ENCODE measurements at places on chromosomes 7 and 10.
A peak's percentile ranks its signal among the peaks of the same experiment; 100 is the strongest.

DNA sequence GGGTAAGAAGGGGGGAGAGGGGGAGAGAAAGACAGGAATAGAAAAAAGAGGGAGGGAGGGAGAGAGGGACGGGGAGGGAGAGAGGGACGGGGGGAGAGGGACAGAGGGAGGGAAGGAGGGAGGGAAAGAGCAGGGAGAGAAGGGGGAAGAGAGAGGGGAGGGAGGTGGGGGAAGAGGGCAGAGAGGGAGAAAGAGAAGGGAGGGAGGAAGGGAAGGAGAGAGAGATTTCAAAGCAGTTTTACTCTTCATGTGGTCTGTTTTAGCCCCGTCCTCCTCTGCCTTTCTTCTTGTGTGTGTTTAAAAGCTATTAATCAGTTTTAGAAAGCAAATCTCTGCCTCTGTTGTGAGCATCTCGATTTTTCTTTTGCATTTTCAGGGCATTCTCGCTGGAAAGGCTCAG, 237.0 kb downstream of the WDR37 start:
- no peak for DNase-seq
- no peaks in the 10 kb centered on the region for H3K36me3 ChIP-seq
- no peak overlapping the region for H3K4me3 ChIP-seq
- H3K4me1 ChIP-seq: no peaks in the 10 kb centered on the region
- H3K27me3 ChIP-seq: peaks cover 10% of the 10 kb centered on the region

- no peak overlapping the region for H3K4me3 ChIP-seq
- H3K27me3 ChIP-seq: peaks cover 17% of the 10 kb centered on the region
- H3K4me1 ChIP-seq: peaks cover 2% of the 10 kb centered on the region
- no peaks in the 10 kb centered on the region for H3K36me3 ChIP-seq
- DNase-seq: no peak
Observed at GRCh38 chr7:116576350-116577319, 51.8 kb downstream of the CAV1 start.

- H3K4me1 ChIP-seq: no peaks in the 10 kb centered on the region
- H3K27me3 ChIP-seq: no peaks in the 10 kb centered on the region
- H3K4me3 ChIP-seq: no peak overlapping the region
- no peak overlapping the region for H3K27ac ChIP-seq
- no peak for DNase-seq
Observed at GRCh38 chr7:223118-223800, 30.9 kb downstream of the FAM20C start.

DNA sequence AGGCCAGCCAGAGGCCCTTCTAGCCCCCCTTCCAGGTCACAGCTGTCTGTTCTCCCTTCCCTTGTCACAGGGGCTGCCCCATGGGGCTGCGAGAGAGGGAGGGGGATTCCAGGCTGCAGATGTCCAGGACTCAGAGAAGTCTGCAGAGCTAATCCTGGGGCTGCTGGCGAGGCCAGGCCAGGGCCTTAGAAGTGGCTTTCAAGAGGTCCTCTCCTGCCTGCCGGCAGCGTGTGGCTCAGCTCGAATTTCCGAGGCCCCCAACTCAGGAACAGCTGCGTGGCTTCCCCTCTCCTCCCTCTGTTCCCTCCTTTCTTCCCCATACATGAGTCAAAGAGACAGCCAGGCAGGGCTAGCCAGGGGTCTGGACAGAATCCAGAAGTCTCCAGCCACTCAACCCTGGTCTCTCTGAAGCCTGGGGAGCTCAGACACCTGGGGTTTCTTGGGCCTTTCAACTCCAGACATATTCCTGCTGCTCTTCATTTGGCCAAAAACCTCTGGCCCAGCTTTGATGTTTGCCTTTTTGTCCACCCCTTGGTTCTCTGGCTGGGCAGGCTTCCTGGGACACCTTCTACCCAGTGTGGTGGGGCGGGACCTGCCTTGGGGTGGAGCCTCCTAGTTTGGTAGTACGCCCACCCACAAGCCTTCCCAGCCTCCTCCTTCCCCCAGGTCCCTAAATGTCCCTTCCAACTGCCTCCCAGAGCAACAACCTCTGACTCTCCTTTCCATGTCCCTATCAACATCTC, 21.8 kb upstream of the EIF5AL1 start:
- no peaks in the 10 kb centered on the region for H3K4me1 ChIP-seq
- H3K27me3 ChIP-seq: peaks cover 13% of the 10 kb centered on the region
- H3K36me3 ChIP-seq: no peaks in the 10 kb centered on the region

GRCh38 chr7:28301148-28301641, 111.1 kb upstream of the CREB5 start:
- H3K36me3 ChIP-seq: no peaks in the 10 kb centered on the region
- H3K27me3 ChIP-seq: peaks cover 9% of the 10 kb centered on the region
- no peak overlapping the region for H3K27ac ChIP-seq
- H3K4me1 ChIP-seq: no peaks in the 10 kb centered on the region
- no peak for DNase-seq

GRCh38 chr7:24591152-24591551, 17.9 kb downstream of the PALS2 start:
- DNase-seq: no peak
- no peak overlapping the region for H3K4me3 ChIP-seq
- no peaks in the 10 kb centered on the region for H3K27me3 ChIP-seq
- H3K27ac ChIP-seq: no peak overlapping the region
- H3K36me3 ChIP-seq: peaks cover 2% of the 10 kb centered on the region

DNA sequence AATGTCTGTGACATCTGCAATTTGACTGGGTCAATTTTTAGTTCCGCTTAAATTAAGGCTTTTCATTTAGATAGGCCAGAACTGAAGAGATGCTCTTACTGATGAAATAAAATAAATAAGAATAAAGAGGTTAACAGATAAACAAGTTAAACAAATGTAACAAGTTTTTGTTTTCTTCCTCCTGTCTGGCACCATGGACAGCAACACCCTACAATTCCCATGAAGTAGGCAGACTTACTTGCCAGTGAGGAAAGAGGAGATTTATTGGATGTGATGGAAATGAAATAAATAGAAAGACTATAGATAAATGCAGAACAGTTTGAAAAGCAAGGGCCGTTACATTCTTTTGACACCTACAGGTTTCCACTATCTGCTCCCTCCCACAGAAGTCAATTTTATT, 118.5 kb downstream of the AMPH start:
- no peaks in the 10 kb centered on the region for H3K4me1 ChIP-seq
- H3K27me3 ChIP-seq: no peaks in the 10 kb centered on the region
- H3K4me3 ChIP-seq: no peak overlapping the region
- no peak for DNase-seq

DNA sequence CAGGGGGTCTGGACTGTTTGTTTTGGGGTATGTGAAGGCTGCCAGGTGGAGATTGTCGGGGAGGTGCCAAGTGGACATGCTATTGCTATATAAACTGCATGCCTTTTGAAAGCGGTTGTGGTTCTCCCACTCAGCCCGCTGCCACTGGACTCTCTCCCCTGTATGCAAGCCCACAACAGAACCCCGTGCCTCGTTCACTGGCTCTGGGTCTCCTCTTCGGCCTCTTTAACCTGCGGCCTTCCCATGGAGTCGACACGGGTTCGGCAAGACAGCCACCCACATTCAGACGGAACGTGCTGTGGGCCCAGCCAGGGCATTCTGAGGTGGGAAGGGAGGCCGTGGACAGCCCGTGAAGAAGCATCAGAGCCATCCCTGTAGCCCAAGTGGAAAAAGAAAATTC, 50.3 kb downstream of the SVIL start:
- H3K36me3 ChIP-seq: no peaks in the 10 kb centered on the region
- no peak overlapping the region for H3K4me3 ChIP-seq
- peaks cover 5% of the 10 kb centered on the region for H3K4me1 ChIP-seq
- DNase-seq: no peak
- H3K27ac ChIP-seq: no peak overlapping the region
- H3K27me3 ChIP-seq: no peaks in the 10 kb centered on the region

- no peak overlapping the region for H3K4me3 ChIP-seq
- H3K27me3 ChIP-seq: peaks cover 3% of the 10 kb centered on the region
- no peak for DNase-seq
Observed at GRCh38 chr7:75817116-75817515, 3.5 kb upstream of the CCL24 start.

DNA sequence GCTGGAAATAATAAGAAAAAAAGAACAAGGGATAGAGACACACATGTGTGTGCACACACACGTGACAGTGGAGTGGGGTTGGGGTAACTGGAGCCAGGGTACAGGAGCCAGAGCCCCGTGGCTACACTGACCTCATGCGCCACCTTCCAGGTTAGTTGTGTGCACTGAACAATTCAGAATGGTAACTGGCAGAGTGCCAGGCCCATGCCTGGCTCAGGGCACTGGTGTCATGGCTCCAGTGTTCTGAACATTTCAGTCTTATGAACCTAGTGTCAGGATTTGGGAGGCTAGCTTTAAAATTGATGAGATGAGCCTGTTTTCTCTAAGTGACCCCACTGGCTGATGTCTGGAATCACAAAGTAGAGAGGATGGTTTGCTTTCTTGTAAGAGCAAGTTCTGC, 269.6 kb downstream of the SORCS3 start:
- no peak overlapping the region for H3K4me3 ChIP-seq
- no peak for DNase-seq
- no peak overlapping the region for H3K27ac ChIP-seq
- no peaks in the 10 kb centered on the region for H3K4me1 ChIP-seq
- no peaks in the 10 kb centered on the region for H3K27me3 ChIP-seq
- no peaks in the 10 kb centered on the region for H3K36me3 ChIP-seq

DNA sequence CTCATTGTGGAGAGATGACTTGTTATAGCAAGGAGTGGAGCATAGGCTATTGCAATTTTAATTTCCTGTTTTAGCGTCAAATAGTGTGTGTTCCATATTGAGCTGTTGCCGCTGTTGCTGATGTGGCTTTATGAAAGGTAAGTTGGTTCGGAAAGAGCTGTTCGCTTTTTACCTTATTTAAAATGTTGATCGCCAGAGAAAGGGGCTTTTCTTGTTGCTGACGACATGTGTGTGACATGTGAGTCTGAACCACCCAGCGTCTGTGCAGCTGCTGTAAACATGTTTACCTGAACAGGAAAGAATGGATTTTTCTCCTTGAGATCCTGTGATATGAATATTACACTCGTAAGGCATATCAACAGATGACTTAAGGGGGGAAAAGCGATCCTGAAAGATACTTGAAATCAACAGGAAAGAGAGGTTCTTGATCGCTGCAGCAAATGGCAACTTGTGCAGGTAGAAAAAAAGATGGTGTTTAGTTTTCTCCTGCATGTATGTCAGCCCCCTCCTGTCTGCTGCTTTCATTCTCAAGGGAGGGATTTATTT, 2.5 kb downstream of the ZEB1 start:
- peaks cover 11% of the 10 kb centered on the region for H3K36me3 ChIP-seq
- peaks cover 45% of the 10 kb centered on the region for H3K4me1 ChIP-seq
- peak overlapping the region; percentile 93 for H3K4me3 ChIP-seq
- peak overlapping the region; percentile 97 for H3K27ac ChIP-seq
- peak; percentile 31 for DNase-seq
- peaks cover 2% of the 10 kb centered on the region for H3K27me3 ChIP-seq

GRCh38 chr10:63703113-63703670, 182.0 kb downstream of the REEP3 start:
- H3K4me3 ChIP-seq: no peak overlapping the region
- H3K27ac ChIP-seq: no peak overlapping the region
- peaks cover 13% of the 10 kb centered on the region for H3K4me1 ChIP-seq
- no peaks in the 10 kb centered on the region for H3K27me3 ChIP-seq
- H3K36me3 ChIP-seq: peaks cover 3% of the 10 kb centered on the region

GRCh38 chr7:132565441-132565840, 10.8 kb downstream of the PLXNA4 start:
- peaks cover 77% of the 10 kb centered on the region for H3K27me3 ChIP-seq
- no peak overlapping the region for H3K4me3 ChIP-seq
- H3K4me1 ChIP-seq: peaks cover 4% of the 10 kb centered on the region
- no peak overlapping the region for H3K27ac ChIP-seq
- DNase-seq: no peak
- peaks cover 10% of the 10 kb centered on the region for H3K36me3 ChIP-seq

DNA sequence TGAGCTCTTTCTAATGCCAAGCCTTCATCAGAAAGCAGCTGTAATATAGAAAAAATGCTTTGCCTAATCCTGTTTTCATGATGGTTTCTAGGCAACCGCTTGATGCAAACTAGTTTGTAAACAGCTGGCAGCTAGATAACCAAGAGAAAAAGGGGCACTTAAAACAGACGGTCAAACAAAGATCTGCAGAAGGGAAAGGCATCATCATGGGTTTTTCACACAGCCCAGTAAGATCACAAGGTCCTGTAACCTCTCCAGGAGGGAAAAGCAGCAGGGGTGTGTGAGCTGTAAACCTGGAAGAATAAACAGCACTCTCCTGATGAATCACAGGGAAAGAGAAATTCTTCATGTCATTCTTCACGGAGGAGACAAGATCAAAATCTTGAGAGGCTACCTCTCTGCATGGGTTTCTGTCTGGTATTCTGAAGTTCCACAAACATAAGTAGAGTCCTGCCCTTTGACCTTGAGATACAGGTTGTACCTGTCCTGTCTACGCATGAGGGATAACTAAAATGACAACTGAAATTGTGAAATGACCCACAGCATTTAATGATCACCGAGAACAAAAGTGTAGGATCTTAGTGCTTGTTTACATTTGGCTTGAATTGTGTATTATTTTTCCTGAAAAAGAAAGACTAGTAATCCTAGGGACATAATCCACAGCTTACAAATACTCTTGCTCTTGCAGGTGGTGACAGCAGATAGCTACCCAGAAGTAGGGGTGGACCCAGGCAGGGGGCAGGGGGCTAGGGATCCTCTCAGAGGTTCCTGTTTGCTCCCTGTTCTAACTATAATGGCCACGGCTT, 48.0 kb downstream of the CREB3L2 start:
- peaks cover 16% of the 10 kb centered on the region for H3K4me1 ChIP-seq
- no peak overlapping the region for H3K4me3 ChIP-seq
- no peaks in the 10 kb centered on the region for H3K27me3 ChIP-seq
- H3K36me3 ChIP-seq: peaks cover 3% of the 10 kb centered on the region
- no peak overlapping the region for H3K27ac ChIP-seq

DNA sequence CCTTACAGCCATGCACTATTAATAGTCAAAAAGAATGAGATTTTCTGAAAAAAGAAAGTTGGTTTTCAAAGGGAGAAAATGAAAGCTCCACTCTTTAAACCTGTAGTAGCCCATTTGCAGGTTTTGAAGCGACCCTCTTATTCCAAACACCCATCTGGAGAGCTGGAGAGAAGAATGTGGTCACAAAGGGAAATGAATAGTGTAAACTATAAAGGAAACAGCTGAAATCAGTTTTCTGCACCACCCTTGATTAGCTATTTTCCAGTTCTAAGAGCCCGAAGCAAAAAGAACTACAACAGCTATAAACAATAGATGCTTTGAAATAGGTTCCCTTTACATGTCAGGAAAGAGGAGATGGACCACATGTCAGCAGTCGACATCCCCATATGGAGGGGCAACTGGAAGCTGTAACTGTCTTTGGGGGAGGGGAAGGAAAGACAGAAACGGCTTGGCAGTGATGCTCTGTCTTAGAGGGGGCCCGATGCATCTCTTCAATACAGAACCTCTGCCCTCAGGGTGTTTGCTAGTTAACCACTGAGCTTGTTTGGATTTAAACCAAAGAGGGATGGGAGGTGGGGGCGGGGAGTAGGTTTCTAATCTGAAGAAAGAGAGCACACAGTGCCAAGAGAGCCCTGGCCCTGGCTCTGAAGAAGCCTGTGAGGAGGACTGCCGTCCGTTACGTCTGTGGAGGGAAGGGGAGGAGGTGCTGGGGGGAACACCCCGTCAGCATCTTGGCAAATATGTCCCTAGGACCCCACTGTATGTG, 55.3 kb downstream of the CPVL start:
- peaks cover 30% of the 10 kb centered on the region for H3K4me1 ChIP-seq
- no peaks in the 10 kb centered on the region for H3K36me3 ChIP-seq
- H3K27ac ChIP-seq: peak overlapping the region; percentile 97
- H3K27me3 ChIP-seq: peaks cover 5% of the 10 kb centered on the region
- peak overlapping the region; percentile 69 for H3K4me3 ChIP-seq

GRCh38 chr10:117370205-117370604, 5.0 kb downstream of the PDZD8 start:
- H3K4me1 ChIP-seq: peaks cover 39% of the 10 kb centered on the region
- H3K4me3 ChIP-seq: no peak overlapping the region
- DNase-seq: no peak
